ENCODE measurements at places on chromosomes 2 and 18.
A peak's percentile ranks its signal among the peaks of the same experiment; 100 is the strongest.

GRCh38 chr18:79942211-79942610, 9.2 kb downstream of the SLC66A2 start:
- no peak for DNase-seq

DNA sequence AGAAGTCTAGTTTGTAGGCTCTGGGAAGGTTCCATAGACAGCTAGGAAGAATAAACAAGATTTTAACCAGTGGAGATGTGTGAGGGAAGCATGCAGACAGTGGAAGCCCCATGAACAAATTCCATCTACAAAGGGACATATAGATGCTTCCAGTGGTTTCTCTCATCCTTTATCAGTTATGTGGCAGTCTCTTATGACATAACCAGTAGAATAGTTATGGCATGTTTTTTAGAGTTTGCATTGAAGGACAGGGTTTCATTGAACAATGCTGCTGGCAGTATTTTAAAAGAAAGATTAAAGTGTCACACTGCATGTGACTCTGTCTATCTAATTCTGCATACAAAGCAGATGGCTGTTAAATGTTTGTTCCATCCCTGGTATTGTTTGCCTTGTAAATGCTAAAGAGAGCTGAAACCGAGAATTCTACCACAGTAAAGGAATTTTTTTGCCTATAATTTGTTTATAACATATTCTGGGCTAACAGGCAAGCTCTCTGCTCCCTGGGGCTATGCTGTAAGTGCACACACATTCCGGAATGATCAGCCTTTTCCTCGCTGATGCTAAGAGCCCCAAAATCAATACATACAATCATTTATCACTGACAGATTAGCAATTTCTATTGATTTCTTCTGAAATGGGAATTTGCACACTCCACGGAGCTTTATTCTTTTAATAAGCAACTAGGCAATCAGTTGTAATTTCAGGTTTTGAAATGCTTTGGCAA, 76.8 kb upstream of the PELI1 start:
- no peak for DNase-seq

DNA sequence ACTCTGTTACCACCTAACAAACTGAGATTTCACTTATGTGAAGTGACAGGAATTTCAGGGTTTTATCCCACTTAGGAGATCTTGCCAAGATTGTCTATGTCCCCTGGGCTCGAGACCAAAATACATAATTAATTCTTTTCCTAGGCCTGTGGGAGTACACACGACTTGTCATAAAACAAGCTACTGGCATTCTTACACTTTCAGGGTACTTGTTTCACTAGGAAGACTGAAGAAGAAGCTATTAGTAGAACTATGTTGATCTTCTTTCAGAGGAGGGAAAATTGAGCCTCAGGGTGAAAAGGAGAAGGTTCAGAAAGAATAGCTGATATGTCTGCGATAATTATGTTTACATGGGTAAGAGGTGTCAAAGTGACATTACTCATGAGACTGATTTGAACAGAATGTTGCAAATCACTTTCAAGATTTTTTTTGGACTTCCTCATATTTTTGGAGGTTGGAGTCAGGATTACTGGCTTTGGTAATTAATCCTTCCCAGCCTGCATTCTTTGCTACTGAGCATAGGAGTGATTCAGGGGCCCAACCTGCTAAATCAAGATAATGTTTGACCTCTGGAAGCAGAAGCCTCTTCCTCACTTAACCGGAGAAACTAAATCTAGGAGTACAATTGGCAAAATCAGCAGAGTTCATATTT, 240.0 kb upstream of the NT5C1B start:
- DNase-seq = peak; percentile 10

GRCh38 chr2:71545572-71546274, 92.4 kb downstream of the DYSF start:
- DNase-seq = peak; percentile 32

- DNase-seq = no peak
Measured at GRCh38 chr2:172888714-172889669, 153.3 kb downstream of the RAPGEF4 start.

GRCh38 chr2:210461401-210461800, 15.2 kb downstream of the LANCL1 start:
- DNase-seq = no peak
